ENCODE measurements at places on chromosomes 13 and 19.

GRCh38 chr13:79455331-79455730 is 25.6 kb upstream of the NDFIP2 start:
- no peak for DNase-seq

GRCh38 chr13:77719128-77719527 is 21.6 kb downstream of the SLAIN1 start:
- no peak for DNase-seq

DNA sequence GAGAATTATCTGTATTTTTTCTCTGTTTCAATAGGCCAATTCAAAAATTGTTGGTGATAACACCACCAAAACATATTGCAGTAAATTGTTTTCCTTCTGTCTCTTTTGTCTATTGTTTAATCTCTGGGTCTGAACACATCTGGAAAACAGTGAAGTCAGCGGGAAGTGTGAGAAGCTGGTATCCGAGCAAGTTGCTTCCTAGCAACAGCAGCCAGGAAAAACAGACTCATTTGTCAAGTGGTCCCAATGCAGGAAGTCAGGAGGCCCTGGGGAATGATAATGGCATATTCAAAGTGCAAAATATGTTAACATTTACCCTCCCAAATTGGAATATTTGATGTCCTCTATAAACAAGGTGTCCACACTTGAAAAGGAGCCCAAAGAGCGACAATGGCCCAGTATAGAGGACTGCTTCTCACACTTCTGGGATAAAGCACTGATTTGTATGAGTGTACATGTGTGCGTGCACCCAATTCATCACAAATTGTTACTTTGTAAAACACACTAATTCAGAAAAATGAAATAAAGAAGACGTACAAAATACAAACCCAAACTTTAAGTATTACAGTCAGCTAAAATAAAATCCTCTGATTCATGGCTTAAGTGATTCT is 515.0 kb downstream of the TBC1D4 start:
- DNase-seq, result no peak

- no peak for DNase-seq
Observed at GRCh38 chr19:29029268-29029958, 183.5 kb downstream of the UQCRFS1 start.

GRCh38 chr13:56166864-56167263 is 973.9 kb upstream of the PRR20A start:
- DNase-seq, result no peak

- no peak for DNase-seq
Observed at GRCh38 chr13:19888799-19889198, 25.4 kb upstream of the ZMYM5 start.

DNA sequence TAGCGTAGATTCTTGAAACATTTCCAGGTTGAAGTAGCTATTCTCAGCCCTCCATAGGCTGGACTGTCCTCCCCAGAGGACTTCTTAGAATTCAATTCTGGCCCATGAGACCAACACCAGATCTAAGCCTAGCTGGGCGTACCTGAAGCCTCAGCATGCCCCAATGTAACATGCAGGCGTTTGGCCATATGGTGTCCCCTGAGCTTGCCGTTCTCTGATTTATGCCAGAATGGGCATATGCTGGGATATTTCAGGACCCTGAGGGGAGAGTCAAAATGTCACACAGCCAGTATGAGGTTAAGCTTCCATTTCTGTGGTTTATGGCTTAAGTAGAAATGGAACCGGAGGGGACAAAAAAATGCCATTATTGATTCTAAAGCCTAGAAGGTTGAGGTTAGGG is 317.7 kb upstream of the OBI1 start:
- DNase-seq, result no peak

DNA sequence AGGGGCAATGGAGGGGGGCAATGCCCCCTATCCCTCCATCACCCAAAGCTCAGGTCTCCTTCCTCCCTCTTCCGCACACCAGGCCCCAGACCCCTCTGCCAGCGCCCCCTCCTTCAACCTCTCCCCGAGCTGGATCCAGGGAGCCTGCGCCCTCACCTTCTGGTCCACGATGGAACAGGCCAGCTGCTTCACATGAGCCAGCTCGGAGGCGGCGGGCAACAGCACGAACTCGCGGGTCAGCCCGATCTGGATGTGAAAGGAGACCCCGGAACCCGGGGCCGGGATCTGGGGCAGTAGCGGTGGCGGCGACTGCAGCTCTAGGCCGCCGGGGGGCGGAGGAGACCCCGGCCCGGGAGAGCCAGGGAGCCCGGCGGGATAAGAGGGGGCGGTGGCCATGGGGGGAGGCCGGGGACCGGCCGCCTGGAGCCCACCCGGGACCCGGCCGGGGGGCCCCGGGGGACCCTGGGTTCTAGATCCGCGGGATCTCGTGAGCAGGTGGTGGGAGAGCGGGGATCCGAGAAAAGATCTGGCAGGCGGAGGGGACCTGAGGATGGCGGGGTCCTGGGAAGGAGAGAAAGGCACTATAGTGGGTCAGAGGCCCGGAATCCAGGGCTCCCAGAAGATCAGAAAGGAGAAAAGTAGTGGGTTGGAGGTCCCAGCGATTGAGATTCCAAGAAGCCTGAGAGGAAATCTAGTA is 791 bp downstream of the PRKD2 start:
- no peak for DNase-seq

- DNase-seq, result no peak
Observed at GRCh38 chr19:41321600-41322270, 11.8 kb downstream of the CCDC97 start.

DNA sequence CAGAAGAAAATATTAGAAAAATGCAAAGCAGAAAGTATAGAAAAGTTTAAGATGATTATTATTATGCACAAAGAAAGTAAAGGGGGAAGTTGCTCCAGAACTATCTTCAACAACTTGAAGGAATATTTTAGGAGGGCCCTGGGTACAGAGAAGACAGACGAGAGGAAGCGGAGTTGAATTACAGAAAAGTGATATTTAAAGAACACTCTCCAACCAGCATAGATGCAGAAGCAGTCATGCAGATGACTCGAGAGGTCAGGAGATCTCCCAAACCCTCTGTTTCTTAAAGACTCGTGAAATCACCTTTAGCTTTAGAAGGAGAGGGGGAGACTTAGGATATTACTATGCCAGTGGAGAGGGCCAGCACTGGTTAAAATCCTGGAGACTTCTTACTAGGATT is 8.5 kb upstream of the SHISA2 start:
- DNase-seq, result no peak

GRCh38 chr13:39942552-39943273 is 287.3 kb downstream of the COG6 start:
- peak; percentile 43 for DNase-seq

- no peak for DNase-seq
Observed at GRCh38 chr13:72990953-72991352, 67.9 kb upstream of the KLF5 start.

DNA sequence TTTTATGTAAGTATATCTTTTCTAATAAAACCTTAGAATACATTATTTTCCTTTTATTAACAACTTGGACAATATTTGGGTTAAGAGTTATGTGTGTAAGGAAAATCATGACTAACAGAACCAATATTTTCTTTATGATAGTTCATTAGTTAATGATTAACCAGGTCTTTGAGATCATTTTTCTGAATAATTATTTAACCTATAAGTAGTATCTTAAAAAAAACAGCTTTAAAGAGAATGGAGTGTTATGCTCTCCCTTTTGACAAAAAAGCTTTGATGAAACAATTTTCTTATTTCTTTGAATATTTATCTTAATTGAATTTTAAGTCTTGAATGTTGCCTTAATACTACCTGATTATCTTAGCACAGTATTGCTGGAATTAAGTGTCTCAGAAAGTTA is 3.8 kb downstream of the SLAIN1 start:
- no peak for DNase-seq

DNA sequence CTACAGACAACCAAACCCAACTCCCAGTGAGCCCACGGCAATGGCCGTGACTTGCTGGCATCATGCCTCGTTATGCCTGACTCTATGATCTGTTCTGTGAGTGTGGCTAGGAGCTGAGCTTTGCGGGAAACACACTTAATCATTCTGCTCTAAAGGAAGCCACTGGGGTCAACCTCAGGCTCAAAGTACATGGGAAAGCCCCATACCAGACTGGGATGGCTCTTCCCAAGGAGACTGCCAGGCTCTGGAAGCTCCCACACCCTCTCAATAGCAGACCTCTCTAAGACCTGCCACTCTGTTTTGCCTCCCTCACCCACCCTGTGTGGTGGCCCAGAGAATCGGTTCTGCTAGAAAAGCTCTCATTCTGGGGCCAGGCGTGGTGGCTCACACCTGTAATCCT is 2.2 kb downstream of the PEPD start:
- no peak for DNase-seq

DNA sequence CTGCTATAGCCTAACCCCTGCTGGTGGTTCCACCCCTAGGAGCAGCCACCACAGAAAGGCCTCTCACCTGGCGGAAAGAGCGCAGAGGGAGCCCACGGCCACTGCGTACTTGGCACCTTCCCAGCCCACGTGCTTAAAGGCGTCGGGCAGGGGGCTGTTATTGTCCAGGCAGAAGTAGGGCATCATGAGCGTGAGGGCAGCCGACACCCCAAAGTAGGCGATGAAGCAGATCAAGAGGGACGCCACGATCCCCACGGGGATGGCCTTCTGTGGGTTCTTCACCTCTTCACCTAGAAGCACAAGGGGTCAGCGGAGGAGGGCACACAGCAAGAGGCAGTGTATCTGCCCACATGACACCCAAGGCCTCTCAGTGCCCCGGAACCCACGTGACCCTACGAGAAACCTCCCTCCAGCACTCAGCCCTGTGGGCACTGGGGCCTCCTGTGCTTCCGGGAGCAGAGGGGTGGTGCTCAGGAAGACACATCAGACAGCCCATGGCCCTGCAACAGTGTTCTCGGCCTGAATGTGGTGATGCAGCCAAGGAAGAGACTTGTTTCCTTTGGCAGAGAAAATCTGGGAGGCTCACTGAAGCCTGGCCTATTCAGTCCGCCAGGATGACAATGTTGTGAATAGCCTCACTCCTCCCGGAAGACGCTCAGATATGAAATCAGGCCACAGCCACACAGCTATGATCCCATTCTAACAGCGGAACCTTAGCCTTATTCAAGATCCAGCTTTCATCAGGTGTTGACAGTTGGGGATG is 72.1 kb downstream of the SLC7A1 start:
- no peak for DNase-seq

DNA sequence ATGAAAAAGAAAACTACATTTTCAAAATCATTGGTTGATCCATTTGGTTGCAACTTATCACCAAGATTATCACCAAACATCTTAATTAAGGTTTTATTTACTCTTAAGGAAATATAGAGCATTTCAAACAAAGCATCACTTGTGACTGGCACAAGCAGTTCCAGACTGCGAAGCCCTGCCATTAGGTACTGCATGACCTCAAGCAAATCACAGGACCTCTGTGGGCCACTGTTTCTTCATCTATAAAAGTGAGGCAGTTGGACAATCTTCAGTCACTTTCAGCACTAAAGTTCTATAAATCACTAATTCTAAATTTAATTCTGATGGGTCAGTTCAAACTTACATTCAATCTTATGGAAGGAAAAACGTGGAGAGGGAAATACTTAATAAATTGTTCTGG is 2.0 kb downstream of the ELF1 start:
- DNase-seq, result no peak

DNA sequence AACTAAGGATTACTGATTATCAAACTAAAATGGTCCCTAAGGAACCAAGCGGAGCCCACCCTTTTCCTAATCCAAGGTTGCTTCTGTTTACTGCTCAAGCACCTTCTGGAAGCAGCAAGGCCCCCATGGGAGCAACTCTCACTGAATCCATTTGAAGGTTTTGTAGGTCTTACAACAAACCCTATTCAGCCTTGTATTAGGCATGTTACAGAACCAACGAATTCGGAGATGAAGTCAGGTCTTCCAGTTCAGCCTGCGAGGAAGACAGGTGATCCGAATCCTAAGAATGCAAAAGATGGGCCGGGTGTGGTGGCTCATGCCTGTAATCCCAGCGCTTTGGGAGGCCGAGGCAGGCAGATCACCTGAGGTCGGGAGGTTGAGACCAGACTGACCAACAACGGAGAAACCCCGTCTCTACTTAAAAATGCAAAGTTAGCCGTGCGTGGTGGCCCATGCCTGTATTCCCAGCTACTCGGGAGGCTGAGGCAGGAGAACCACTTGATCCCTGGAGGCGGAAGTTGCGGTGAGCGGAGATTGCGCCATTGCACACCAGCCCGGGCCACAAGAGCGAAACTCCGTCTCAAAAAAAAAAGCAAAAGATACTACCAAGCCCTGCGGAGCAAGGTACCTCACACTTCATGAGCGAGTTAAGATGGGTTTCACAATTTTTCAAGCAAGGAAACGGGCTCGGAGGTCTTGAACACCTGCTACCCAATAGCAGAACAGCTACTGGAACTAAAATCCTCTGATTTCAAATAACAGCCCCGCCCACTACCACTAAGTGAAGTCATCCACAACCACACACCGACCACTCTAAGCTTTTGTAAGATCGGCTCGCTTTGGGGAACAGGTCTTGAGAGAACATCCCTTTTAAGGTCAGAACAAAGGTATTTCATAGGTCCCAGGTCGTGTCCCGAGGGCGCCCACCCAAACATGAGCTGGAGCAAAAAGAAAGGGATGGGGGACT is 609 bp downstream of the ZAR1L start:
- peak; percentile 45 for DNase-seq

DNA sequence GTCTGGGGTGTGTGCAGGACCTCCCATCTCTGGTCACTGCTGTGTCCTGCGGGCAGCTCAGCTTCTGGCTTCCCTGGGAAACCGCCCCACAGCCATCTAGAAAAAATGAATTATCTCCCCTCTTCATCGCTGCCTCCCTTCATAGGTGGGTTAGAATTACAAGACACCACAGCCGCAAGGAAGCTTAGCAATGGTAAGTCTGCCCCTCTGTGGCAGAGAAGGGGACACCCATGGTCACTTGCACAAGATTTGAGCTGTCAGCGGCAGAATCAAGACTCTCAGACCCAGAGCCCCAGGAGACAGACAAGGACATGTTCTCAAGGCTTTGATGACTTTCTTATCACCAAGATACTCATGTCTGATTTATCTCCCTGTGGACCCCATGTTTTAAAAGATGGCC is 110.8 kb upstream of the PABPC3 start:
- DNase-seq, result no peak

- no peak for DNase-seq
Observed at GRCh38 chr13:94431574-94431973, 47.9 kb downstream of the DCT start.

- DNase-seq, result no peak
Observed at GRCh38 chr13:38680912-38681311, 6.0 kb upstream of the FREM2 start.

DNA sequence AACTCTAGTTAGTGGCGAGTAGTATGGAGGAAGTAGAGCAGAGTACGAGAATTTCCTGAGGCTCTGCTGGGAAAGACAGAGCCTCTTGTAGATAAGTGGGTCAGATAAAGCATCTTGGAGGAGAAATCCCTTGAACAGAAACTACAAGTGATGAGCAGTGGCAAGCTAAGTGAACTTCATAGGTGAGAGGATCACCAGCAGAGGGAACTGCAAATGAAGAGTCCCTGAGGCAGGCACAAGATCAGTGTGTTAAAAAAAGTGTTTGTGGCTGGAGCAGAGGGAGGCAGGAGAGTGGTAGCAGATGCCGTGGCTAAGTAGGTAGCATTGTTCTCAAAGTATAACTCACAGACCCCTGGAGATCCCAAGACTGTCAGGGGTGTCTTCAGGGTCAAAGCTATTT is 437.6 kb downstream of the HS6ST3 start:
- no peak for DNase-seq

GRCh38 chr19:43690444-43690843 is 20.5 kb upstream of the PLAUR start:
- DNase-seq, result no peak
